ENCODE measurements at places on chromosomes 6 and 20. TPM values are rescaled to one million over a fixed set of nuclear protein-coding genes. Genes with fewer than 3 reads are reported as not detected.

DNA sequence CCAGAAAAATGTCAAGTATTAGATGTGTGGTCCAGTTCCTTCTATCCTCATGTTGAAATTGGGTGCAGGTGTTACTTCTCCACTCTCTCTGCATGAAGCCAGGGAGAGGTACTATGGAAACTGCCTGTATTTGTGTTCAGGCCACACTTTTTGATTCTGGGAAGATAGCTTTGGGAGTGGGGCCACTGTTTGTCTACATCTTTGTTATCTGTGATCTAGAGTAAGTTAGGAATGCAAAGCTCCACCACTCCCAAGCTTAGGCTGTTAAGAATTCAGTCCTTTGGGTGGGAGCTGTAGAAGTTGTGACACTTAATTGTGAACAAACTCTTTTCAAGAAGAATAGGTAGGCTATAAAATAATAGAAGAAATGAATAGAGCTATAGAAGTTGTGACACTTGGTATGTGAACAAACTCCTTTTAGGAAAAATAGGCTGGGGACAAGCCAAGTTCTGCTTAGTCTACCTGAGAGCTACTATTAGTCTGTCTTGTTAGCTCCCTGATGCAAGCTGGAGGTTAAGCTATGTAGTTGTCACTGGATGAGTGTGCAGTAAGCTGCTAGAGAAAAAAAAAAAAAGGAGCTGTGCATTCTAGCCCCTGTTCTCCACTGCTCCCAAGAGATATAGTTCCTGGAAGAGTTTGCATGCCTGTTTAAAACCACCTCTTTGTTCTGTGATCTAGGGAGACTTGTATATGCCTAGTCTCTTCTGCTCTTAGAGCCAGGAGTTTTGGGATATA, 7.1 kb upstream of the GFRAL start:
- DNase-seq, result no peak

DNA sequence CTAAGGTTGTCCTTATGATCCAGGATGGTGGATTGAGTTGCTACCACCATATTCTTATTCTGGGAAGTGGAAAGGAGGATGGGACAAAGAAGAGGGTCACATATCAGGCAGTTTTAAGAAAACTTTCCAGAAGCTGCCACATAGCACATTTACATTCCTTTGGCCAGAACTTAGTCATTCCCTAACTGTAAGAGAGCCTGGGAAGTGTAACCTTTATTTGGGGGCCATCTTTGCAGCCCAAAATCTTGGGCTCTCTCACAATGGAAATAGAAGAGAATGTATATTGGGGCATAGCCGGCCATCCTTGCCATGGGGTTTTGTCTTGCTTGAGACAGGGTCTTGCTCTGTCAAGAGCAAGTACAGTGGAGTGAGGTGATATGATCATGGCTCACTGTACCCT, 8.4 kb downstream of the ZNF341 start:
- DNase-seq, result no peak

- DNase-seq, result no peak
These were observed 312.3 kb downstream of the CDC5L start for GRCh38 chr6:44699851-44700250.

The NRN1 gene
- 17.9 TPM for total RNA-seq

DNA sequence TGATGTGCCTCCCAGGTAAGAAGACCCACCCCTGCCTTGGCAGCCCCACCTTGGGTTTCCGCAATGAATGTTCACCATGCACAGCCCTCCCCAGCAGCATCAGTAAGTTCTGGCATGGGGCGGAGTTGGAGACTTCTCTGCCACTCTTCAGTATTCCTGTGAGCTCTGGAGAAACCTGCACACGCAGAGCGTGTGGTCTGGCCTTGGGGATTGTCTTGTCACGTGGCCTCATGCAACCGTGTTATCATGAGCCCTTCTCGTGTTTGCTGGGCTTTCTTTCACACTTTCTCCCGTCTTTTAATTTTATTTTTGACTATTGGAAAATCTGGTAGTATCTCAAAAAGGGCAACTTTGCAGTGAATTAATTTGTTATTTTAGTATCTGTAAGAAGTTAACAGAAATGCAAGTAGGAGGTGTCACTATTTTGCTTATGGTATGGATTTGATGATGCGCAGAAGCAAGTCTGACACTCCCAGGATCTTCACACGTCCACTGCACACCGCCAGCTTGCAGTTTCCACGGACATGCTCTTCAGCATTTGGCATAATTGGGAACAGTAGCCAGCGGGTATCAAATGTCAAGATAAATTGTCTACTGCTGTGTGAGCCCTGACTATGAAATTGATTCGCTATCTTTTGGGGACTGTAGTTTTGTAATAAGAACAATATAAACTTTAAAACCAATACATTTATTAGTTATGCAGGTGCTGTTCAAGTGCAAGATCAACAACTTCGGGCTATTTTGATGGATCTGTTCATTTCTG, 463.5 kb downstream of the QKI start:
- no peak for DNase-seq

DNA sequence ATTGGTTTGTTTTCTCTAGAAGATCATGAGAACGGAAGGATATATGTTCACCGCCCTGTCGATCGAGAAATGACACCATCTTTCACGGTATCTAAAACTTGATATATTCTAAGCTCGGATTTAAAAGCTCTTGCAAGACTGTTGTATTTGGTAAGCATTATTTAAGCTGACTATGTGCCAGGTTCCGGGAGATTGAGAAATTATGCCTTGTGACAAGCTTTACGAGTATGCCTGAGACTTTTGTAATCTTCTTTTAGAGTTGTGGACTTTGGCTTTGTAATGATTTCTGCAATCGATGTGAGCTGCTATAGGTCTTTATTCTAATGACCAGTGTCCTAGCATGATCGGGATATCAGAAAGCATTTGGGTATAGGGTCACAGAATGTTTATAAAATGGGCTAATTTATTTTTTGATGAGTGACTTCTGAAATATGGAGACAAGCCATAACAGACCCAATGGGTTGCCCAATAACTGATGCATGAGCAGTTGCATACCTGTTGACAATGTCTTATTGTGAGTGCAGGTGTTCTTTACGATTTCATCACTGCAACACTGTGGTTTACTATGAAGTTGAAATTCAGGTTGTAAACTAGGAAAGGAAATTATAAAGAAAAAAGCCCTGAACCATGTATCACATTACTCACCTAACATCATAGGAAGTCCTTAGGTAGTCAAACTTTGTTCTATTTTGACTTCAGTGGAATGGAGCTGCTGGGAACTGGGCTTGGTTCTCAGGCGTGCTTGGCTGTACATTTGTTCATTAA, 14.0 kb downstream of the CDH26 start:
- DNase-seq, result no peak

The GPLD1 gene
- 12.6 TPM for total RNA-seq
